ENCODE measurements at places on chromosomes 16 and 17.

DNA sequence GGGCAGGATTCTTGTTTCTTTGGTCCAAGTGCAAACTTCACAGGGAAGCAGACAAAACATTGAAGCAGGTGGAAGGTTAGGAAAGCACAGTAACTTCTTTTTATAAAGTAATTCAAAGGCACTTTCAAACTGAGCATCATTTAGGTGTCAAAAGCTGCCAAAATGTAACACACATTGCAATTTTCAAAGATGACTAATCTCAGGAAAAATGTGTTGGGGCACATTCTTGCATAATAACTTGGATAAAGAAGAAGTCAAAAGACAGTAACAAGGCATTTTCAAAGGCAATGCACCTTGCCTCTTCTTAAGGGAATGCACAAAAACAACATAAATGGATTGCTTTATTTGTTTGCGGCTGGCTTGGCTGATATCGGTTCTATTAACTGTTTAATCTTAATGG, 3.6 kb downstream of the KCNJ2 start:
- no peak for DNase-seq

DNA sequence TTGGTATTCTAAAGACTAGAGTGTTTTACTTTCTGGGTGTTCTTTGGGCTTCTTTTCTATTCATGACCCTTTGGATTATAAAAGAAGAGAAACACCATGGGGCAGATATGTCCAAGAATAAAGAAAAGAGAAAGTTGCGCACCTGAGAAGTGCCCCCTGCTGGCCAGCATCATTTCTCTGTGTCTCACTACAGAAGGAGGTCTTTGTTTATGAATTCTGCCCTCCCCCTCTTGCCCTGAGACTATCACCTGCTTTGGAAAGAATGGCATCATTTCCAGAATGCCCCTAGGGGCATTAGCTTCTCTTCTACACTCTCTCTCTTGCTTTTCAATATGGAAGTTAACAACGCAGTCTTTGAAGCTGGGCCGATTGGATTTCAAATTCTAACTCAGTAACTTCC, 45.0 kb downstream of the CDH13 start:
- DNase-seq, result no peak

- DNase-seq, result peak; percentile 44
Measured at GRCh38 chr16:56262148-56262547, 70.9 kb downstream of the GNAO1 start.

DNA sequence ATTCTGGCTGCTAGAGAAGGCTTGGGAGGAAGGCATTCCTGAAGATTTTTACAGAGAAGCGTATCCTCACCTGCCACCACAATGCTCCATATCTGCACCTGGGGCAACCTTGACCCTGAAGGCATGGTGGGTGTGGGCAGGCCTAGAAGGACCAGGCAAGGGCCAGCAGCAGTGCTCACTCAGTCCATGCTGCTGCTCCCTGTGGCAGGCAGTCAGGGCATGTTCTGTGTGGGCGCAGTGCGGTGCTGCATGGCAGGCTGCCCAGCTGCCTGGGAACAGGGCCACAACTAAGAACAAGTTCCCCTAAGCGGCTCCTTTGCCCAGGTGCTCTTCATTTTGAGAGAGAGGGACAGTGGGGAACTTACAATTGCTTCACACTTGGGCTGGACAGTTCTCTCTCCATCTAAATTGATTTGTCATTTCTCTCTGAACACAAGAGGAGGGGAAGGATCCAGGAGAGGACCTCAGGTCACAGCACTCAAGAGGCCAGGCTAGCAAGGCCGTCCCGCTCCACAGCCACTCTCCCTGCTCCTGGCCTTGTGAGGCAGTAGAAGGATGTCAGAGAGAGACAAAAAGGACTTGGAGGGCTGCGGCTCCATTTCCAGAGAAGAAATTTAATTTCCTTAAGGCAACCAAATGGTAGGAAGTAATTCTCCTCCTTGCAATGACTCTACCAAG, 158.8 kb downstream of the AATF start:
- DNase-seq, result peak; percentile 58

GRCh38 chr17:17848311-17849082, 11.7 kb upstream of the SREBF1 start:
- DNase-seq, result no peak

DNA sequence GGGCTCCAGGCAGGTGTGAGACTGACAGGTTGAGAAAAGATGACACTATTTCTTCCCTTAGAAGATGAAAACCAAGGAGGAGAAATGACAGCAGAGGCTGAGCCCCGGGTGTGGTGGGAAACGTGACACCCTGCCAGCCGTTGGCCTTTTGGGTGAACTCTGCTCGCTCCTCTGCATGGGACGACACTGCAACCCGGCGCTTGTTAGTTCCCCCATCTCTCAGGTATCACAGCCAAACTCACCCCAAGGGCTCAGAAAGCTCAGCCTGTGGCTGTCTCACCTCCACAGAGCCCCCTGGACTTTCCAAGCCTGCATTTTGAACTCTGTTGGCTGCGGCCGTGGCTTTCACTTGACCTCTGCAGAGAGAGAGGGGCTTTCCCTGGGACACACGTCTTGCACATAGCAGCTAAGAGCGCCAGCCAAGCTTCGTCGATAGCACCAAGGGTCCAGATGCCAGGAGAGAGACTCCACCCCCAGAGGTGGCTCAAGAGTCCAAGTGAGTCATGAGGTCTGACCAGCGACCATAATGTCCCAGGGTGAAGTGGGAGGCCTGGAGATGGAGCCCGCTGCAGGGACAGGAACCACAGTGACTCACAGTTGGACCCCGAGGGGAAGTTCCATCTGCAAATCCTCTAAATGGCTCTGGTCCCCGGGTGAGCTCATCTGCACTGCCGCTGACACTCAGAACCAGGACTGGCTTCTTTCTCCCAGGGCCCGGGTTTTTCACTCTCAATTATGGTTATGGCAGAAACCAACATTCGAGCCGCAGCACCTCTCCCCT, 301.9 kb downstream of the SOX9 start:
- DNase-seq, result peak; percentile 50

GRCh38 chr17:69908626-69909368, 166.2 kb upstream of the KCNJ16 start:
- DNase-seq, result no peak

GRCh38 chr17:40607641-40608040, 40.0 kb downstream of the SMARCE1 start:
- DNase-seq, result no peak

- DNase-seq, result no peak
Measured at GRCh38 chr16:3727806-3728381, 10.6 kb upstream of the TRAP1 start.

DNA sequence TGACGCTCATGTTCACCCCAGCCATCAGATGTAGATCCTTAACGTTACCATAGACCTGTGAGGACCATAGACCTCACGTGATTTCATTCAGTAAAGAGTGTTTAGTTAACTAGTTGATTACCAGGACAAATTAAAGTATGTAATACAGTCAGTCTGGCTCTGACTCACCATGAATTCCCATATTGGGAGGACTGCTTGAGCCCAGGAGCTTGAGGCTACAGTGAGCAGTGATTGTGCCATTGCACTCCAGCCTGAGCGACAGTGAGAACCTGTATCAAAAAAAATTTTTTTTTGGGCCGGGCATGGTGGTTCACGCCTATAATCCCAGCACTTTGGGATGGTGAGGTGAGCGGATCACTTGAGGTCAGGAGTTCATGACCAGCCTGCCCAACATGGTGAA, 13.5 kb upstream of the FA2H start:
- no peak for DNase-seq

DNA sequence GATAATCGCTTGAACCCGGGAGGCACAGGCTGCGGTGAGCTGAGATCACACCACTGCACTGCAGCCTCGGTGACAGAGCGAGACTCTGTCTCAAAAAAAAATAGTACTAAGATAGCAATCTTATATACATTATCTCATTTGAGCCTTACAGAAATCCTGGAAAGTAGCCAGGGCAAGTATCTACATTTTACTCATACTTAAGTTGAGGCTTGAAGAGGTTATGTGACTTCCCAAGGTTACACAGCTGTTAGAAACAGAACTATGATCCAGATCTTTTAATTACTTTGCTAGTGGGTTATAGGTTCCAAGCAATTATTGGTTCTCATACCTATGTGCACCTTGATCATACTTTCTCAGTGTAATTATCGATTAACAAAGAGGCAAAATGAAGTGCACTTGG, 15.4 kb downstream of the C17orf78 start:
- no peak for DNase-seq

Data from body of pancreas (tissue), 4 donors.